Neural crest cell (in vitro differentiated cells): ENCODE measurements at places on chromosomes 16 and 17.
A peak's percentile ranks its signal among the peaks of the same experiment; 100 is the strongest.

DNA sequence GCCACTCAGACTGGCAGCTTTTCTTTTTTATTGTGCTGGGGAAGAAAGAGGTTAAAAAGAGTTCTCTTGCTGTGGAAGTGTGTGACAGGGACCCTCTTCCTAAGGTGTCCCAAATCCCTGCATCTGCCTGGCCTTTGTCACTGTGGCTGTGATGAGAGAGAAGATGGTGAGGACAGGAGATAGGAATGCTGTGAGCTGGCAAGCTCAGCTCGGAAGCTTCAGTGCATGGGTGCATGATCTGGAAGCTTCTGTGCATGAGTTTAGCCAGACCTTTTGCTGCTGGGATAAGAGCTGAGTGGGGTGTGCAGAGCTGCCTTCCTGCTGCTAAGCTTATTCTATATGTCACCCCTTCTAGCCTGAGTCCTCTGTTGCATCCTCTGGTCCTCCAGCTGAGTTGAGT is 103.3 kb upstream of the CACNG3 start:
- no peak for DNase-seq

- no peak for DNase-seq
These were observed 396.8 kb downstream of the SOX9 start for GRCh38 chr17:72517413-72518158.

DNA sequence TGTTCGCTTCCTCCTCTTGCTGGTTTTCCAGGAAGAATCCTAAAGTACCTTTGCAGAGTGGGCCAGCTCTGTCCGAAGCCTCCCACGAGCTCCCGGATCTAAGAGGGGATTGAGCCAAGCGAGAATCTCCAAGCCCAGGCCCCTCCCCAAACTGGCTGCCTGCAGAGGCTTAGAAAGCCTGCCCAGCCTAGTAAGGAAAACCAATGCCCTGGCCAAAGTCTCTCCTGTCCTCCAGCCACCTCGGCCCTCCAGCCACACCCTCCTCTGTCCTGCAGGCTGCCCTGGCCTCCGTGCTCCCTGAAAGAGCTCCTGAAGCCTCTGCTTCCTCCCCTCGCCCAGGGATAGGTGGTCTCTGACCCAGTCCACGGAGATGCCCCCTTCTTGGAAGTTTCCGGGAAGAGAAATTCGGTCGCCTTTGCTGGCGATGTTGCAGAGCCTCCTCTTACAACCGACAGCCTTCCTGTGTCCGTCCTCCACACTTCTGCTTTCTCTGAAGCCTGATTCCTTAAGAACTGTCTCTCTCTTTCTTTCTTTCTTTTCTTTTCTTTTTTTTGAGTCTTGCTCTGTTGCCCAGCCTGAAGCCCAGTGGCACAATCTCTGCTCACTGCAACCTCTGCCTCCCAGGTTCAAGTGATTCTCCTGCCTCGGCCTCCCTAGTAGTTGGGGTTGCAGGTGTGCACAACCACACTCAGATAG is 54.9 kb upstream of the TOB1 start:
- no peak for DNase-seq

GRCh38 chr17:78748730-78749317 is 33.2 kb downstream of the CYTH1 start:
- no peak for DNase-seq

DNA sequence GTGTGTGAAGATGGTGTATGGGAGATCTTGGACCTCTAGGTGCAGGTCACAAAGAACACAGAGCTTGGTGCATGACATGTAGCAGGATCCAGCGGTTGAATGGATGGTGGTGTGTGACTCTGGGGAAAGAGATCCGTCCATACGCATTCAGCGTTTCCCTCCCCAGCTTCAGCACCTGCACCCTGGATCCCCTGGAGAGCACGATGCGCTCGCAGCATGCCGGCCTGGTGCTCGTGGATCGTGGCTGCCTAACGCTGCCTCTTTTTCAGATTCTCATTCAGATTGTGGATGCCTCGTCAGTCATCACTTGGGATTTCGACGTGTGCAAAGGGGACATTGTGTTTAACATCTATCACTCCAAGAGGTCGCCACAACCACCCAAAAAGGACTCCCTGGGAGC is 70.9 kb downstream of the SEC14L1 start:
- no peak for DNase-seq

DNA sequence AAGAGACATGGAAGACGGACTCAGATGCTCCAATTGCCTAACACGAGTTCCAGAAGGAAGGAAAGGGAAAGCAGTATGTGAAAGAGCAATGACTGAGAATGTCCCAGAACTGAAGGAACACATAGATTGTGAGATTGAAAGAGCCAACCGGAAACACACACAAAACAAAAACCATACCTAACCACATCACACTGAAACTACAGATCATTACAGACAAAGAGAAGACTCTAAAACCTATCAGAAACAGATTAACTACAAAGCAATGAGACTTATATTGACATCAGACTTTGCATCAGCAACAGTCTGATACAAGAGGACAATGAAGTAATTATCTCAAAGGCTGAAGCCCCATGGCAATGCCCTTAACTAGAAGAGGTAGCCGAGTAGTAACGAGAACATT is 45.6 kb upstream of the CLEC18B start:
- DNase-seq, result no peak

DNA sequence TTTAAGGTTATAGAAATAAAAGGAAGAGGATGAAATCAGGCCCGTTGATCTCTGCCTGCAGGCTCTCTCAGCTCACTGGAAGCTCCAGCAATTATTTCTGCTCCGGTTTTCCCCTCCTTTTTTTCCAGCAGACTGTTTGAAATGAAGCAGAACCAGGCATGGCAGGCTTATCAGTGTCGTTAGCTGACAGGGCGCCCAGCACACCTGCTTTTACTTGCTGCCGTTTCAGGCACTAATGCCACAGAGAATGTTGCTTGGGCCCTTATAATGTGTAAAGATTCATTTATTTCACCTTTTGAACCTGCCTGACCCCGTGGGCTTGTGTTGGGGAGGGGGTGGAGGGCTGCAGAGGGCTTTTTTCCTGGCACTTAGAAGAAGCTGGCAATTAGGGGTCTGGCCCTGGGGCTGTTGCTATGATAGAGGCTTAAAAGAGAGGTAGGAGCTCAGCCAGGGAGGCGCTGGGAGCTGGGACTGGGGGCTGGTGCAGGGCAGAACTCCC is 108.1 kb downstream of the IRX3 start:
- no peak for DNase-seq

GRCh38 chr17:74852237-74853047 is 7.2 kb downstream of the GRIN2C start:
- DNase-seq, result no peak

DNA sequence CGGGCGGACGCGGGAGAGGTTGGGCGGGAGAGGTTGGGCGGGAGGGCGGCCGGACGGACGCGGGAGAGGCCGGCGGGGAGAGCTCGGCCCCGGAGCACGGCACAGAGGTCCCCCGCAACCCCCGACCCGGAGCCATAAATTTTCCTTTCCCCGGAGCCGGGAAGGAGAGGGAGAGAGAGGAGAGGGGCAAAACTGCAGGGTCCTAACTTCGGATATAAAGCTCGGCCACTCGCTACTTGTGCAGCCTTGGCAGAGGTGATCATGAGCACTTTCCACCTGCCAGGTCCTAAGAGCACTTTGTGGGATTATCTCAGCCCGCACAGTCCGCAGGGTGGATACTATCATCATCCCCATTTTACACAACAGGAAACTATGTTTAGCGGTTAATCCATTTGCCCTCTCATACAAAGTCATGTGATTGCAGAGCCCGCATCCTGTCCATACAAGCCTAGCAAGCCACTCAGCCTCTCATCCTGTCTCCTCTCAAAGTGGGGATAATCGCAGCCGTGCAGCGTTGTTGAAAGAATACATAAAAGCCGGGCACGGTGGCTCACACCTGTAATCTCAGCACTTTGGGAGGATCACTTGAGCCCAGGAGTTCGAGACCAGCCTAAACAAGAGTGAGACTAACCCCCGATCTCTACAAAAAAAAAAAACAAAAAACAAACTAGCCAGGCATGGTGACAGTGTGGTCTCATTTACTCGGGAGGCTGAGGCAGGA is 780 bp upstream of the DCAKD start:
- DNase-seq, result peak; percentile 33

DNA sequence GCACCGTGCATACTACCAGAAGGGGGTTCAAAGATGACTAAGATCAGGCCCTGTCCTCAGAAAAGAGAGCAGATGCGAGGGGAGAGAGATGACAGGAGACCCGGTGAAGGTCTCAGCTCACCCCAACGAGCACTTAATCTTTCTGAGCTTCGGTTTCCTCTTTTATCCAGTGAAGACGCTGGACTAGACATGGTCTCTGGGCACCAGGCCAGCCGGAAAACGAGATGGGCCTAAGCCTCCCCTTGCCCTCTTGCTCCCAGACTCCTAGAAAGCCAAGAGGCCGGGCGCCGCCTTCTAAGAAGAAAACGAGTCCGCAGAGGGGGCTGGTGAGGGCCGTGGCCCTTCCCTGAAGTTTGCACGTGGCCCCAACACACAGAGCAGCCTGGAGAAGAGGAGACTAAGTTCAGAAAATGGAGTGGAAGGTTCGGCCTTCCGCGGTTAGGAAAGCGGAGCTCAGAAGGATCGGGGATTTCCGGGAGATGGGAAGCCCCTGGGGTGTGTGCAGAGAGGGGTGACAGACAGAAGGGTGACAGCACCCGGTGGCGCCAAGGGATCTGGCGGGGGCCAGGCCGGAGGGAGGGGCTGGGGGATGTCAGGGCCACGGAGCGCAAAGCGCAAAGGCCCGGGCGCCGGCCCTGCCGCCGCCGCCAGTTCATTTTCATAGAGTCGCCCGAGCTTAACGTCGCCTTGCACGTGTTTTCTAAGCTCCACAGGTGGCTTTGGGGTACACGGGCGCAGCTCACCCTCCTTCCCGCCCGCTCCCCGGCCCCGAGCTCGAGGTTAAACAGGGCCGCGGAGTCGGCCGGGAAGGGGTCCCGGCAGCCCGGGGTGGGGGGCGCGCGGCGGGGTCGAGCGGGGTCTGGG is 42.1 kb upstream of the BHLHA9 start:
- DNase-seq, result no peak

DNA sequence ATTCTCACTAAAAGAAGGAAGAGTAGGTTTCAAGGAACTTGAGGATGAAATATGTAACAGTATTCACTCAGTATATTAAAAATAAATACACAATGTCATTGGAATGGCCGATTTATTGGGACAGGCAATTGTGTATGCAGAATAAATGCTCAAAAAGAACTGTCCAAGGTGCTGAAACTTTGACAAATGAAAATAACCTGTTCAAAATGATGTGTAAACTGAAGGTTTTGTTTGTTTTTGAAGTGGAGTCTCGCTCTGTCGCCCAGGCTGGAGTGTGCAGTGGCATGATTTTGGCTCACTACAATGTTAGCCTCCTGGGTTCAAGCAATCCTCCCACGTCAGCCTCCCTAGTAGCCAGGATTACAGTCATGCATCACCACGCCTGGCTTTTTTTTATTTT is 318.7 kb upstream of the RBFOX1 start:
- DNase-seq, result no peak

DNA sequence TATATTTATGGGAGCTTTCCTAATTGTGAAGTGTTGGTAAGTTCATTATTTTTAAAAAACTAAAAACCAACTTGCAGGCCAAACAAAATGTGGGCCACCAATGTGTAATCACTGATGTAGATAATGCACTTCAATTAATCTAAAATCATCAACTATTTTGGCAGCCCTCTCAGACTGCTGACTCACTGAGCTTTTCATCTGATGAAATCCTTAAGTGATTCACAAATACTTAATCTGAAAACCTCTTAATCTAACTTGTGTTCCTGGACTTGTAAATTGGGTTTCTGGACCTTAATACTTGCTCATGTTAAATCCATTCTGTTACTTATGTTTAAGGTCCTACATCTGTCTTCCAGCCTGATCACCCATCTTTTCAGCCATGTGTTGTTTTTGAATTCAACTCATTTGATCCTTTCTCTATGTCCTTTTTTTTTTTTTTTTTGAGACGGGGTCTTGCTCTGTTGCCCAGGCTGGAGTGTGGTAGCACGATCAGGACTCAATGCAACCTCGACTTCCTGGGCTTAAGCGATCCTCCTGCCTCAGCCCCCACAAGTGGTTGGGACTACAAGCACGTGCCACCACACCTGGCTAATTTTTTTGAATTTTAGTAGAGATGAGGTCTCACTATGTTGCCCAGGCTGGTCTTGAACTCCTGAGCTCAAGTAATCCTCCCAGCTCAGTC is 39.0 kb downstream of the PRKCB start:
- no peak for DNase-seq

- DNase-seq, result no peak
These were observed 122.6 kb upstream of the RPL38 start for GRCh38 chr17:74080656-74081582.

GRCh38 chr16:47571049-47571448 is 109.9 kb downstream of the PHKB start:
- DNase-seq, result no peak

GRCh38 chr17:31629696-31630470 is 229.2 kb downstream of the COPRS start:
- no peak for DNase-seq

GRCh38 chr17:59761385-59762048 is 54.1 kb downstream of the VMP1 start:
- no peak for DNase-seq

- DNase-seq, result peak; percentile 95
These were observed 23.8 kb downstream of the DEXI start for GRCh38 chr16:10918294-10919002.

DNA sequence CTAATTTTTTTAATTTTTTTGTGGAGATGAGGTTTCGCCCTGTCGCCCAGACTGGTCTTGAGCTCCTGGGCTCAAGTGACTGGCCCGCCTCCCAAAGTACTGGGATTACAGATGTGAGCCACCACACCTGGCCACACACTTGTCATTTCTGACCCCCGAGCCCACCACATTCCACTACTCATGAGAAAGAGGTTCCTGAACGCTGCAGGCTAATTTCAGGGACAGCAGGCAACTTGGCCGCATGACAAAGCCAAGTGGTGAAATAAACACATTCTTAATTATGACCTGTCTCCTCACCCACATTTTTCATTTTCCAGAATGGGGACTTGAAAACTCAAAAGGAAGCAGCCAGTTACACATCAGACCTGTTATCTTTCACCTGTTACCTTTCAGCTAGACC is 114.5 kb downstream of the ABCC6 start:
- no peak for DNase-seq

- no peak for DNase-seq
These were observed 23.0 kb upstream of the CYLD start for GRCh38 chr16:50718761-50719400.

DNA sequence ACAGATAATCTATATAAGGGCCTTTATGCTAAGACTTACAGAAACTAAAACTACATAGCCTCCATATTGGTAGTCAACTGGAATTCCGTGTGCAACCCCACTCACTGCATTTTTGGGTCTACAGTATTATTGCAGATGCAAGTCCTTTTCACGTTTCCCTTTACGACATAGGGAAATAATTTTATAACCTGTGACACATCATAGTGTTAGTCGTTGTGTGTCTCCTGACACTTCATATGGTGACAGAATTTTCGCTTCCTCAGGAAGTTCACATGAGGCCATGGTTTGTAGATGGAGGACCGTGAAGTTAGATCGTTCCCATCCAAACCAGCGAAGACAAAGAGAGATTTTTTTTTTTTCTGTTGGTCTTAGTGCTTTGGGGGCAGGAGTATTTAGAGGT is 15.7 kb upstream of the MRC2 start:
- DNase-seq, result no peak
